CD8-positive, alpha-beta T cell (primary cell): ENCODE measurements at places on chromosomes 12 and 14.

DNA sequence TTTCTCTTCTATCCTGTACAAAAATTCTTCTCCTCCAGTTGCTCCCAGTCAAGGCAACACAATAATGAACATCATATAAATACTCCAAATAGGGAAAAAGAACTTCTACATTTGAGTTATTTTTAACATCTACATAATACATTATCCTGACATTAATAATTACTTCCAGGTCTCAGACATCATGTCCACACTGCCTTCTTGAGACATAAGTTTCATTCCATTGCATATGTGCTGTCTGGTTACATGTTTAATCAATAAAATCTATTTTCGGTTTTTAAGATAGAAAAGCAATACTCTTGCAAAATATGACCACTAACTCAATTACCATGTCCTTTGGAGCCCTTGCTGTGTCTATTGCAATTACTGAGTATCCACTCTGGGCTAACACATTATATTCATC lies 881.9 kb downstream of the GALC start:
- DNase-seq, result no peak

DNA sequence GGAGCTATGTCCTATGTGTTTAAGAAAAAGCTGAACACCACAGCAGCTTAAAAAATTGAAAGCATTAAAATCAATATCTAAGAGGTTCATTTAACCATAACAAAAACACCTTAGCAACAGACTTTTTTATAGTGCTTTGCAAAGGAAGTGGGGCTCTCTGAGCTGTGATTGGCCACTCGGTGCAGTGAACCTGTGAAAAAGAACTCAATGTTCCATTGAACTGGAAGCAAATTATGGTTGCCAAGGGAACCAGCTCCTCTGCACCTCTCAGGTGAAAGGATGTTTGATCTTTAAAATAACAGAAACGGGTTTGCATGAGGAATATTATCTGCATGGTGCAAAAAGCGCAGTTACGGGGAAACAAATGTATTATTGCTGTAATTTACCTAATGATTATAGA lies 149.4 kb downstream of the SNAPC1 start:
- peak; percentile 27 for DNase-seq

DNA sequence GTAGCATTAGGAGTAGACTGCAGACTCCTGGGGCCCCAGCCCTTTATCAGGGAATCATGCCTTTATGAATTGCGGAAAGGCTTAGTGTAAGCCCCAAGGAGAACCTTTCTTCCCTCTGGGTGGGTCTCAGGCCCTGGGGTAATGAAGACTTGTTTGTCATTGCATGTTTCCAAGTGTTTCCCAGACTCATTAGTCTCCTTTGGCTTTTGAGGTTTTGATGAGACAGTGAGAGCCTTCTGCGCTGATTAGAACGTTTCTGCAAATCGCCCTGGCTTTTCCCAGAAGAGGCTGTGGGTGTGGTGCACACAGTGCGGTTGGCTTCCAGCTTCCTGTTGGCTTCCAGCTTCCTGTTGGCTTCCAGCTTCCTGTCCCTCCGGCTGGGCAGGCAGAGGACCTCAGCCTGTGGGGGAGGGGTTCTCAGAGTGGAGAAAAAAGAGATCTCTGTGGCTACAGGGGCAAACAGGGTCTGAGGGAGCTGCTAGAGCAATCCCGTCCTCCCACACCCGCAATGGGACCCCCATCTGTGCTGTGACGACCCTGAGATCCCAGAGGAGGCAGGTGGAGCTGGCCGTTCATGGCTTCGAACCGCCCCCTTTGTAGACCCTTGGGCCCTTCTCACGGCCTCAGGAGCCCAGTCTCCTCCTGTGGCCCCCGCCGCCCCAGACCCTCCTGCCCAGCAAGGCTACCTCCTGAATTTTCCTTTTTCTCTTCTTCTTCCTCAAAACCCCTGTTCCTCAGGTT lies 42.1 kb downstream of the GPR68 start:
- DNase-seq, result no peak

- DNase-seq, result no peak
These were observed 11.5 kb downstream of the PTGER2 start for GRCh38 chr14:52325630-52326029.

DNA sequence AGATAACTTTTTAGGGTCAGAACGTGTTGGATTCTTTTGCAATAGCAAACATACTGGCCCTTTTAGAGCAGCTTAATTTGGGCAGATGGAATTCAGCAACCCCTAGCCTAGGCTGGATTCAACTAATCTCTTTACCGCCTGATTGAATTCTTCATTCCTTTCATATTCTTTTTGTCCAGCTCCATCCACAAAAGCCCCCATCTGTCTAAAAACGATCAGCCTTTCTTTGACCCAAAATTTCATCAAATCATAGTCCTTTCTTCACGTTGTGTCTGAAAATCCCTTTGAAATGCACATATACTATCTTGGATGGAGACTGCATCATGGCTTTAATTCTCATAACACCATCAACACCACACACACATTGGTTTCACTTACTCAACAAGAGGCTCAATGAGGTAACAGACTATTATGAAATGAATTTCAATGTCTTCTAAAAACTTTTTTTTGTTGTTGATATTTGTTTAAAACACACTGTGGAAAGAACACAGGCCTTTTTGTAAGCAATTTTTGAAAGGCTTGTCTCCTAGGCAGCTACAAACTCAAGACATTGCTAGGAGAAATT lies 128.0 kb upstream of the EEA1 start:
- no peak for DNase-seq

- DNase-seq, result no peak
These were observed 190.4 kb upstream of the KRR1 start for GRCh38 chr12:75701859-75702258.

DNA sequence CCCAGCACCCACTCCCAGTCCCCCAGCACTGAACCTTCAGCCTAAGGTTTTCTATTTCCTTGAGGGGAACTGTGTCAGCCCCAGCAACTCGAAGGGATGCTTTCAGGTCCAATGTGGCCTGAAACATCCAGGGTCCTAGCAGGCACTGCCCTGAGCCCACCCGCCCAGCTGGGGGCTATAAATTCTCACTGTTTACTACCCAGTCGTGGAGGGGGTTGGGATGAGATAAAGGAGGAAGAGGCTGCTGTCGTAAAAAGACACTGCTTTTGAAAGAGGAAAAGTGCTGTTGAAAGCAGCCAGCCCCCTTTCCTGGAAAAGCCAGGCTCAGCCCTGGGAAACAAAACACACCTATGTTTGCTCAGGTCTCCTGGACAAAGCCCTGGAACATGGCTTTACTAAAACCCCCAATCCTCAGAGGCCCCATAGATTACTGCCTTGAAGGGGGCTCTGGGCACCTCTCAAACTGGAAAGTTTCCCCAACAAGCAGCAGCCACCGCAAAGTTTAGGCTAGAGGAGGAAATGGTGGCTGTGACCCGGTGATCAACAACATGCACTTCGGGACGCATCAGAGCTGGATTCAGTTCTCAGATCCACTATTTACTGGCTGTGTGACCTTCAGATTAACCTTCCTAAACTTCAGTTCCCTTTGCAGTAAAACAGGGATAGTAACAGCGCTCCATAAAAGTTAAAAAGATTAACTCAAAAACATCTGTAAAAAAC lies 51.0 kb downstream of the ACTN1 start:
- DNase-seq, result peak; percentile 27

DNA sequence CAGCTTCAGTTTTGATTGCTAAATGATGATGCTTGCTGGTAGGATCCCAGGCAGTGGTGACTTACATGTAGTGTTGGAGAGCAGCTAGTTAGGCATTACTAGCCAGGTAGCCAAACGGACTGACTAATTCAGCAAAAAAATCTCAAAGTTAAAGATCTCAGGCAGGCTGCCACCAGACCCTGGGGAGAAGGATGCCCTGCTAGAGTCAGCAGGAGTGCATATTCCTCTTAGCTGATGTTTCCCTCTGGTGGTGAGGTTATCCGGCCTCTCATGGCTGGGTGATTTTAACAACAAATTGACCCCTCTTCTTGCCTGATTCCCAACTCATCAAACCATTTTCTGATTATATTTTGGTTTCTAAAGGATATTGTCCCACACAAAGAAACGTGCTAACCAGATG lies 2.8 kb downstream of the EFS start:
- DNase-seq, result no peak

GRCh38 chr12:117540011-117540410 lies 178.6 kb upstream of the NOS1 start:
- no peak for DNase-seq

DNA sequence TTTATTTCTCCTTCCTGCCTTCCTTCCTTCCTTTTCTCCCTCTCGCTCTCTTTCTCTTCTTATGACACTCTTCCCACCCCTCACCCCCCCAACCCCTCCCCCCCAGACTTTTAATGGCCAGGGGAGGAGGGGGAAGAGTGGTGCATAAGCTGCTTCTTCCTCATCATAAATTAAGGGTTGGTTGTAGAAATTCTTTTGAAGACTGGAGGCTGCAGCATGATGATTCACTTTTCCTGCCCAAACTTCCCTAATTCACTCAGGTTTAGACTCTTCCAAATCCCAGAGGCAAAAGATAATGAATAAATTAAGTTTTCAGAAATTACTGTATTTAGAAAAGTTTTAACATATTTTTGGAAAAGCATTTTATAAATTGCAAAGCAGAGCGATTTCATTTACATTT lies 58.2 kb downstream of the GRIP1 start:
- DNase-seq, result no peak

- DNase-seq, result no peak
These were observed 16.2 kb downstream of the ESRRB start for GRCh38 chr14:76391981-76392690.

DNA sequence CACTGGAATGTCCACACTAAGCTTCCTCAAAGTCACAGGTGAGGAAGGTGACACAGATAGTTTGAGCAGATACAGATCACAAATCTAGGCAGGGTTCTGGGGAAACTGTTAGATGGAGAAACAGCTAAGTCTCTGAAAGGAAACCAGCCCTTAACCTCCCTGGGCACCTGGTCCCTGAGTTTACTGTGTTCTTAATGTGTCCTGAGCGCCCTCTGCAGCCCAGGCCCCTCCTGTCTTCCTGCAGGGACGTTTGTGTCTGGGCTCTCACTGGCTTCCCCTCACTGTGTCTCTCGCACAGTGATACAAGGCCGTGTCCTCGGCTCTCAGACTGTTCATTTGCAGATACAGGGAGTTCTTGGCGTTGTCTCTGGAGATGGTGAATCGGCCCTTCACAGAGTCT lies 684.3 kb downstream of the TMEM121 start:
- DNase-seq, result no peak

GRCh38 chr12:77062396-77062795 lies 3.0 kb downstream of the E2F7 start:
- no peak for DNase-seq

DNA sequence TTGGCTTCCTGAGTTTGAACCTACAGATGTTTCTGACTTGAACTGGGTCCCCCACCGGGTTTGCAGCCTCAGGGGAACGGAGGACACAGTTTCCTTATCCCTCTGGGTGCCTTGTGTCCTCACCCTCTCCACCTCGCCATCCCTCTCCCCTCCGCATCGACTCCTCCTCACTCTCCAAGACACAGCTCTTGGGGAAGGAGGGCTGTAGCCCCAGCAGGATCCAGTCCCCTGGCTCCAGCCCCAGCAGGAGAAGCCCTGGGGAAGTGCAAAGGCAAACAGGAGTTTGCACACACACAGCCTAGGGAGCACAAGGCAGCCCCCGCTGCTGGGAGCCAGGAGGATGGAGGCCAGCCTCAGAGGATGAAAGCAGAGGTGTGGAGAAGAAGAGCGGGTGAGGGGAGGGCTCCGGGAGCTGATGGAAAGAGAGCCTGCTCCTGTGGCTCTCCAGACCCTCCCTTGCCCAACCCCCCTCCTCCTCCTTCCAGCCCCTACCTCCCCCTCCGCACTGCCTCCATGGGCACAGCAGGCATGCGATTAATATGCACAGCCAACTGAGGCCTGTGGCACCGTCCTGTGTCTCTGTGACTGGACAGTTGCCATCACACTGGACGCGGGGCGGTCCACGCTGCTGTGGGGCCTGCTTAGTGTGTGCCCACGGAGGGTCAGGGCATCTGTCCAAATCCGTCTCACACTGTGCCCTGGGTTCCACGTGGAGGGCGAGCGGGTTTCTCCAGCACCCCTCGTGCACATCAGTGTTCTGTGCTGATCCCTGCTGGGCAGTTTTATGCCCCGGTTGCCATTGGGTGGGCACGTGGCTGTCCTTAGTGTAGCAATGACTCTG lies 193.7 kb upstream of the DIO3 start:
- no peak for DNase-seq

DNA sequence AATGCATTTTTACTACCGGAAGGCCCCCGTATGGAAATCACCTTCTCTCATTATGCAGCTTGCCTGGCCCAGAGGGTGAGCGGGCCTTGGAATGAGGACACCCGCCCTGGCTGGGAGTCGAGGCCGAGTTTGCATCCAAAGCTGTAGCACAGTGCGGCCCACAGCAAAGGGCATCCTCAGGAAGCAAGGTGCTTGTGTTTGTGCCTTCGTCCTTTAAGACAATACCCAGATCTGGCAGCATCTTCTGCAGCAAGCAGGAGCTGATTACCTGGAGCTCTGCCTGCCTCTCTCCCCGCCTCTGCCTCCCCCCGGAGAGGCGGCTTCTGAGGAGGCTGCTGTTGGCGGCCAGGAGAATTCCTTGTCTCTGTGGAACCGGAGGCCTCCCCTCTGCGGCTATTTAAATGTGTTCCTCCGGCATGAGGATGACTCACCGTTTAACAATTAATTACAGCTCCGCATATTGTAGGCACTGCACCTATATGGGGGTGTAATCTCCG lies 145.3 kb downstream of the CACNA1C start:
- DNase-seq, result no peak

GRCh38 chr12:5706247-5706646 lies 238.8 kb downstream of the ANO2 start:
- DNase-seq, result no peak

- no peak for DNase-seq
These were observed 38.1 kb upstream of the FAM181A start for GRCh38 chr14:93888995-93889394.

DNA sequence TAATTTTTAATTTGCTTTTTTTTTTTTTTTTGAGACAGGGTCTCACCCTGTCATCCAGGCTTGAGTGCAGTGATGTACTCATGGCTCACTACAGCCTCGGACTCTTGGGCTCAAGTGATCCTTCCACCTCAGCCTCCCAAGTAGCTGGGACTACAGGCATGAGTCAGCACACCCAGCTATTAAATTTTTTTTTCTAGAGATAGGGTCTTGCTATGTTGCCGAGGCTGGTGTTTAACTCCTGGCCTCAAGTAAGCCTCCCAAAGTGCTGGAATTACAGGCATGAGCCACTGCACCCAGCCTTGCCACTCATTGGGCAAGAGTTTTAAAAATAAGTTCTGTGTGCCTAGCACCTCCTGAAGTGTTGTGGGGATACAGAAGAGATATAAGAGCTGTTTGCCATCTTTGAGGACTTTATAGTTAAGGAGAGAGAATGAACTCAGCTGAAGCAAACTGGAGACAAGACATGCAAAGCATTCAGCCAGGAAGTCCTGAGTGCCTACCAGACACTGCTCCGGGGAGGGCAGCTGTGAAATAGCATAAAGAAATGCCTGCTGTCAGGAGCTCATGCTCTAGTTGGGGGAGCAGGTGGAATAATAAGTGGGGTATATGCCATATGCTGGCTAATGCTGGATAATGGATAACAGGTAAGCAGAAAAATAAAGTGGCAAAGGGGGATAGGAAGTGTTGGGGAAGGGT lies 15.0 kb upstream of the EMP1 start:
- no peak for DNase-seq

- no peak for DNase-seq
These were observed 8.3 kb upstream of the KLHL42 start for GRCh38 chr12:27771481-27772327.
